ENCODE measurements at places on chromosomes 7 and 10. TPM values are rescaled to one million over a fixed set of nuclear protein-coding genes. Genes with fewer than 3 reads are reported as not detected.
A peak's percentile ranks its signal among the peaks of the same experiment; 100 is the strongest.

DNA sequence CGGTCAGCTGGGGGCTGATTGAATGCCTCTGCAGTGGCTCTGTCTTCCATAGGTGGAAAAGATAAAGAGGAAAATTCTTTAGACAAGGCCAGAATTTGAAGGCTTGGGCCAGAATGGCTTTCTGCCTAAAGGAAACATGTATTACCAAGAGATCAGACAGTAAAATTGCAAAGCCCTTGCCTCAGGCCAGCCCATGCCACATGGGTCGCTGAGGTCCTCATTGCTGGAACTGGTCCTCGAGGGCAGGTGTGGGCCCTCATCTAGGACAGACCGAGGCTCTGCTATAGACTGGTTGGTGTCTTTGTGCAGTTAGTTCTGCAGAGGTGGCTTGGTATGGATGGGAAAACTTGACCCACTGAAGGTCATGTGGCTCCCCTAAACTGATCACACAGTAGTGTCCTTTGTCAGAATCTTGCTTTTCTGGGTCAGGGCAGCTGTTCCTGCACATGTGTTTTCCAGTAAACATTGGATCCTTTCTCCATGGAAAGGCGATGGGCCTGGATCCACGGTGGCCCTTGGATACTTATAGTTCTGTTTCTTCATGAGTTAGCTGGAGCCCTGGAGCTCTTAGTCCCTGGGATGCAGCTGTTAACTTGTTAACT lies 80.4 kb downstream of the TMEM178B start:
- DNase-seq: no peak

GRCh38 chr10:96339956-96340904 lies 18.6 kb downstream of the OPALIN start:
- DNase-seq: no peak

DNA sequence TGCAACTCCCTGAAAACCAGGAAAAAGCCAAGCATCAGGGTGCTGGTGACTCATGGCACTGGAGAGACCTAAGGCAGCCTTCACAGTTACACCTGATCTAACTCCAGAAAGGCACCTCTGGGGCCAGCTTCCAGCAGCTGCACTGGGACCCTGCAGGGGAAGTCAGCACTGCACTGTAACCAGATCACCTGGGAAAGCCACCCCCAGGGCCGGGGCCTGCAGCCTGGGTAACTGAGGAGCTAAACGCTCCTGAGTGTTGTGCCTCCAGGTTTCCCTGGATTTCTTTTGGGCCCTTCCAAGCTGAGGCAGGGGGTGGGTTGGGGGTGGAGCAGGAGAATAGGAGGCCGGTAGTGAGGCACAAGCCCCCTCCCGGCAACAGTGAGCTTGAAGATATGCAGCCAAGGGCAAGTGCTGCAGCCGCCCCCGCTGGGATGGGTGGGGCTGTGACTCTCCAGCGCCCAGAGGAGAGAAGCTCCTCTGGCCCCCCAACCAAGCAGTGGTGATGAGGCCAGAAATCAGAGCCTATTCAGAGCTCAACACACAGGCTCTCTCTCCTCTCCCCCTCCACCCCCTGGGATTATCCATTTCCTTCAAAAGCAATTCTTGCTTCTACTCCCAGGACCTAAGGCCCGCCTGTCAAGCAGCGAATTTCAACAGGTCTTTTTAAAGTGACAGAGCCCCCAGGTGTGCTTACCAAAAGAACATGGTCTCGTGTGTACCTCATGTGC lies 2.6 kb downstream of the CXCL12 start:
- peak; percentile 67 for DNase-seq

STOX1 gene
- 8.1 TPM for total RNA-seq

GRCh38 chr7:33497051-33497450 lies 367.7 kb downstream of the BBS9 start:
- no peak for DNase-seq

DNA sequence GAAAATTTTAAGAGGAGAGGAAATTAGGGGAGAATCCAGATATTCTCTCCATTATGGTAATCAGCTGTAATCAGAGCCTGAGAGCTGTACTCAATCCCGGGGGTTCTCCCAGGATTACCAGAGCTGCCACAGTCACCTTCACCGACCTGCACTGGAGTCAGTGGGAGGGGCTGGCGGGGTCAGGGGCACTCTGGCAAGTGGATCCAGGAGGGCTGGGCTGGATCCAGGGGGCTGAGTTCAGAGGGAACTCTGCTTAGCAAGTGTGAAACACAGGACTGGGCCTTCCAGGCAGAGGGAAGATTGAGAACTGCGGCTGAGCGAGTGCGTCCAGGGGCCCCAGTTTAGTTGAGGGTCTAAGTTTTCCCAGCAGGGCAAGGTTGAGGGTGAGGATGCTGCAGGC lies 89.2 kb downstream of the BMS1 start:
- DNase-seq: no peak

- no peak for DNase-seq
These were observed 867.5 kb downstream of the NRG3 start for GRCh38 chr10:82742478-82742877.

Data from mesenteric fat pad (tissue), 1 donor.